ENCODE measurements at places on chromosomes 11 and 22. TPM values are rescaled to one million over a fixed set of nuclear protein-coding genes. Genes with fewer than 3 reads are reported as not detected.

The TMEM45B gene
- total RNA-seq = not detected

The AQP11 gene
- total RNA-seq = 2.1 TPM

The NLRP6 gene
- total RNA-seq = not detected

The CACNA1I gene
- total RNA-seq = 0.07 TPM

The FGF19 gene
- 0.34 TPM for total RNA-seq

The PKDREJ gene
- not detected for total RNA-seq

The VSIG10L2 gene
- not detected for total RNA-seq

The DEUP1 gene
- 0.70 TPM for total RNA-seq

The MMP1 gene
- not detected for total RNA-seq

The SCUBE1 gene
- 12.1 TPM for total RNA-seq

The MIOX gene
- total RNA-seq = 0.35 TPM

DNA sequence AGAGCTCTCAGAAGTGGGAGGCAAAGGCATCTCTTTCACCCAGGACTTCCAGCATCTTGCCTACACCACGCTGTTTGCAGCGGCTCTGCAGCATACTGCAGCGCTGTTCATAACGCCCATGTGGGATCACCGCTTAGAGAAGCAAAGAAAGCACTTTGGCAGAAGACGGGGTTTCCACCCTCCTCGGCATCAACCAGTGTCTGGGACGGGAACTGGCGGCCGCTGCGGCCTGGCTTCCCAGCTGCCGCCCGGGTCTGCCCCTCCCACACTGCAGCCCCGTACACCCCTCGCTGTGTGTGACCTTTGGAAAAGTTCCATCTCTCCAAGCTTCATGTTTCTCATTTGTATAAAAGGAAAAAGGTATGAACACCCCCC lies 545 bp upstream of the TIRAP start:
- peaks cover 5% of the 10 kb centered on the region for H3K36me3 ChIP-seq
- peak; percentile 21 for DNase-seq
- H3K4me1 ChIP-seq = peaks cover 34% of the 10 kb centered on the region
- peaks cover 3% of the 10 kb centered on the region for H3K27me3 ChIP-seq

DNA sequence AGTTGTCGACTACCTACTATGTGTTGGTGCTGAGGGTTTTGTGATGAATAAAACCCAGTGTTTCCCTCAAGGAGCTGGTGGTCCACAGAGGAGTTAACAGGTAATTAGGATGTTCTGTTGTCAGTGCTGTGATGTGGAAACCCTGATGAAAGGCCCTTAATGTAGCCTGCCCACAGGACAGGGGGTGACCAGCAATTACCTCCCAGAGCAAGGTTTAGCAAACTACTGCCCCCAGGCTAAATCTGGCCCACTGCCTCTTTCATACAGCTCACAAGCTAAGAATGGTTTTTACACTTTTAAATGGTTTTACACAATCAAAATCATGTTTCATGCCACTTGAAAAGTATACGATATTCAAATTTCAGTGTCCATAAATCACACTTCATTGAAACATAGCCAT lies 536.2 kb downstream of the MIAT start:
- no peaks in the 10 kb centered on the region for H3K4me1 ChIP-seq
- H3K27ac ChIP-seq = no peak overlapping the region
- H3K36me3 ChIP-seq = no peaks in the 10 kb centered on the region
- H3K4me3 ChIP-seq = no peak overlapping the region
- no peaks in the 10 kb centered on the region for H3K27me3 ChIP-seq
- no peak for DNase-seq

DNA sequence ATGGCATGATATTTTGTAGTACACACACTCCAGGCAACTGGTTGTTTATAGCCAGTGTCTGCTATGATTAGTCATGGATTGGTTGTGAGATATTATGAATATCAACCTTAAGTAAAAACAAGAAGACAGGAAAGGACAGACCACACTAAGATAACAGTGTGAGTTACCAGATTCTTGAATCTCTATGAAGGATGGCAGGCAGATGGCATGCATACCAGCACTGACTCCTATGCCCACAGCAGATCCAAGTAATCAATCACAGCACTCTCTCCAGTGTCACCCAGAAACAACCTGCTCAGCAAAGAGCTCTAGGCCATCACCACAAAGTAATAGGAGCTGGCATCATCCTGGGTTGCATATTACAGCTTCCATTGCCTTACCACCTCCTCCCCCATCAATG lies 116.6 kb downstream of the GALNT18 start:
- no peaks in the 10 kb centered on the region for H3K36me3 ChIP-seq
- H3K27ac ChIP-seq = no peak overlapping the region
- H3K4me1 ChIP-seq = peaks cover 20% of the 10 kb centered on the region
- no peaks in the 10 kb centered on the region for H3K27me3 ChIP-seq

DNA sequence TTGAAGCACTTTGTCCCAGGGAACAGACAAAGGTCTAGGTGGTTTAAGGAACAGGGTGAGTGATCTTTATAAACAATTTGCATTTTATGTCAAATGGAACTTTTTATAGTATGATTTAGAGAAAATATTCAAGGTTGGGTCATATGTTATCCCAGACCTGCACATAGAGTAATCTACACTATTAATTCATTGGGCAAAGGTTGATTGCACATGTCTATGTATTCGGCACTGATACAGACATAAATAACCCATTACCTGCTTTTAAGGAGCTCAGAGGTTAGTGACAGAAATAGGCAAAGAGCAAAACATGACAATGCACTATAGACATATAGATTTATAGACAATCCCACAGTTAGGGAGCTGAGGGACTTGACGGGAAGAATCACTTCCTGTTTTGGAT lies 141.5 kb upstream of the UBASH3B start:
- no peaks in the 10 kb centered on the region for H3K4me1 ChIP-seq
- H3K4me3 ChIP-seq = no peak overlapping the region
- no peak for DNase-seq
- no peak overlapping the region for H3K27ac ChIP-seq
- no peaks in the 10 kb centered on the region for H3K36me3 ChIP-seq

DNA sequence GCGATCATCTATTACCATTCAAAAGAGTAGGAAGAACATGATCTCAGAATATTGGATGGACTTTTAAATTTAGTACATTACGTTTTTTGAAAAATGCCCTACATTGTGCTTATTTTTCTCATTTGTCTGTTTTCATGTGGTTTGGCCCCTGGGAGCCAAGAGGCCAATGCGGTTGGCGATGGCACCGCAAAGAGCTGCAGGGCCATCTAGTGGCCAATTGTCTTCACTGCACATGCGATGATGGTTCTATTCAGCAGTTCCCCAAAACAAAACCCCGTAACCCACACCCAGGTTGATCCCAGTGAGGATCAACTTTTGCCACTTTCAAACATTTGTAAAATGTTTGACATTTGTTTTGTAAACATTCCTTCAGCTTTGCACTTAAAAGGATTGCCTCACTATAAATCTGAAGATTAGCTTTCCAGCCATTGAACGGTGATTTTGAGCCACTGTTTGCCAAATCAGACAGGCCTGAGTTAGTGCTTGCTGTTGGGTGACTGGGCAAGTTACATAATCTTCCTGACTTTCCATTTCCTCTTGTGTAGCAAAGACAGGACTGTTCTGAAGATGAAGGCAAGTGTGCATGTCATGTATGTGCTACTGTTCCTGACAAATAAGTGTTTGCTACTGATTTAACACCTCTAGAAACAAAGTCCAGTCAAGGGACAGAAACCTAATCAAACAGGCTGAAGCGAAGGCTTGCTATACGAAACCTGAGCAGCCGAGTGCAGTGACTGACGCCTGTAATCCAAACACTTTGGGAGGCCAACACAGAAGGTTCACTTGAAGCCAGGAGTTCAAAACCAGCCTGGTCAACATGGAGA lies 29.2 kb upstream of the XBP1 start:
- no peak overlapping the region for H3K27ac ChIP-seq
- no peaks in the 10 kb centered on the region for H3K36me3 ChIP-seq
- H3K4me3 ChIP-seq = no peak overlapping the region

DNA sequence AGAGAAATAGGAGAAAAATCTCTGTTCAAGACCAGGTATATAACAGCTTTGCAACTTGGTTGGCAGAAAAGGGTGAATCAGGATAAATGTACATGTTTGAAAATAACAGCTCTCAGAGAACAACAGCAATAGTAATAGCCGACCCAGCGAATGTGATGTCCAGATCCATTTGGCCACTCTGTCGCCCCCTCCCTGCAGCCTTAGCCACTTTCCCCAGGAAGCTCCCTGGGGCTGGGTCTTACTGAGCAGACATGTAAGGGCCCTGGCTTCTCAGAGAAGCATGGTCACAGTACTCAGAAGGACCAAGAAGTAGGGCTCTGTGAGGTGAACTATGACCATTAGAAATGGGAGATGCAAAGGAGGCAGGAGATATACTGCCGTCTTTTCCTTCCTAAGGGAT lies 154.1 kb upstream of the SNX19 start:
- H3K27ac ChIP-seq = no peak overlapping the region
- no peak for DNase-seq
- H3K4me1 ChIP-seq = no peaks in the 10 kb centered on the region
- no peaks in the 10 kb centered on the region for H3K36me3 ChIP-seq

DNA sequence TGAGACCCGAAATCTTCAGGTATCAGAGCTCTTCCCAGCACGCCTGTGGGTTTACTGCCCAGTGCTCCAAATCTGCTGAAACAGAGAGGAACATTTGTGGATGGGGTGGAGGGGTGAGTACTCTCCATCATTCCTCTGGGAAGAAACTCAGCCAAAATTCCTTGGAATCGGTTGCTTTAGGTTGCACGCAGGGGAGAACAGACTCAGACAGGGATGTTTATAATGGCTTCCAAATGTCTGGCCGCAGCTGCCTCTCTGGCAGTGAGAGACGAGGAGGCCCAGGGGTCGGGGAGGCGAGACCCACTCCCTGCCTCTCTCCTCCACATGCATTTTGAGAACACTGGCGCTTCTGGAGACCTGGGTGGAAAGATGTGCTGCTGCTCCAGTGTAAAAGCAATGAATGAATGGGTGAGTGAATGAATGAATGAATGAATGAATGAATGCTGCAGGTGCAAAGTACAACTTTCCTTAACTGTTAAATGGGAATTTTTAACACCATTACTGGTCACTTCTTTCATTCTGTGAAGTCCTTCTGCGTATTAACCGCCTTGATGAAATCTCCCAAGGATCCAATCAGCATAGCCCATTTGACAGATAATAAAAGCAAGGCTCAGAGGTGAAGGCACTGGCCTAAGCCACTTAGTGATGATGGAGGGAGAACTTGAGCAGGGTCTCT lies 437.4 kb downstream of the MIAT start:
- H3K27me3 ChIP-seq = no peaks in the 10 kb centered on the region
- no peak for DNase-seq
- peaks cover 4% of the 10 kb centered on the region for H3K4me1 ChIP-seq

DNA sequence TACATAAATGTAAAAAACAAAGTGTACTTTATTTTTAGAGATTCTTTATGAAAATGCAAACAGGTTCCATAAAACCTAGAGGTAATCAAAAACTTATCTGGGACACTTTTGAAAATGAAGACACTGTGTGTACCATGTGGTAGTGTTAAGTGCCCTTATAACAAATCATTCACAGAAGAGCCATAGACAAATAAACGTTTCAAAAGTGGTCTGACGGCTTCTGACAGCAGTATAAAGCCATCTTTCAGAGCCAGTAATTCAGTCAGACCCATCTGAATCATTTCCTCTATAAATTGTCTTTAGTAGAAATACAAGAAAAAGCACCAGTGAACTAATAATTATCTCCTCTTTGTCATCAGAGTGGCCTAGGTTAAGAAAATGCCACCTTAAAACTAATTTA lies 100.0 kb downstream of the PAX6 start:
- H3K4me1 ChIP-seq = peaks cover 8% of the 10 kb centered on the region
- H3K4me3 ChIP-seq = no peak overlapping the region
- no peaks in the 10 kb centered on the region for H3K36me3 ChIP-seq
- no peak for DNase-seq
- H3K27me3 ChIP-seq = no peaks in the 10 kb centered on the region

DNA sequence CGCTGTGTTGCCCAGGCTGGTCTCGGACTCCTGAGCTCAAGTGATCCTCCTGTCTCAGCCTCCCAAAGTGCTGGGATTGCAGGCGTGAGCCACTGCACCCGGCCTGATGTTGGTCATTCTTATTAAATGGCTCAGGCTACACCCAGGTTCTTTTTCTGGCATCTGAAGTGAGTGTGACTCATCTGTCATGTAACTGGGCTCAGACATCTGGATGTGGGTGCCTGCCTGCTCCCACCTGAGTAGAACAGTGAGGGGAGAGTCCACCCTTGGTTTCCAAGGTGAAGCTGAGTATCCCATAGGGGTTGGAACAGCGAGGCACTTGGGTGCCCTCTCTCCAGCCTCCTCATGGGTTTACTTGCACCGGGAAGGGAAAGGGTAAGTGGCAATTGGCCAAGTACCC lies 36.7 kb upstream of the EIF3D start:
- no peak for DNase-seq
- peaks cover 15% of the 10 kb centered on the region for H3K4me1 ChIP-seq
- H3K27ac ChIP-seq = peak overlapping the region; percentile 63
- no peaks in the 10 kb centered on the region for H3K36me3 ChIP-seq

- no peak overlapping the region for H3K27ac ChIP-seq
- no peaks in the 10 kb centered on the region for H3K36me3 ChIP-seq
- no peak overlapping the region for H3K4me3 ChIP-seq
- no peak for DNase-seq
- H3K4me1 ChIP-seq = peaks cover 14% of the 10 kb centered on the region
Observed at GRCh38 chr11:64650923-64651523, 60.0 kb downstream of the SLC22A12 start.

GRCh38 chr11:68325183-68325906 lies 13.0 kb downstream of the LRP5 start:
- H3K27ac ChIP-seq = peak overlapping the region; percentile 43
- DNase-seq = no peak
- H3K27me3 ChIP-seq = no peaks in the 10 kb centered on the region
- H3K4me1 ChIP-seq = peaks cover 47% of the 10 kb centered on the region
- no peak overlapping the region for H3K4me3 ChIP-seq

- H3K27ac ChIP-seq = no peak overlapping the region
- no peak overlapping the region for H3K4me3 ChIP-seq
- H3K27me3 ChIP-seq = peaks cover 97% of the 10 kb centered on the region
- H3K4me1 ChIP-seq = peaks cover 6% of the 10 kb centered on the region
Observed at GRCh38 chr11:70072861-70073755, 5.0 kb upstream of the ANO1 start.

DNA sequence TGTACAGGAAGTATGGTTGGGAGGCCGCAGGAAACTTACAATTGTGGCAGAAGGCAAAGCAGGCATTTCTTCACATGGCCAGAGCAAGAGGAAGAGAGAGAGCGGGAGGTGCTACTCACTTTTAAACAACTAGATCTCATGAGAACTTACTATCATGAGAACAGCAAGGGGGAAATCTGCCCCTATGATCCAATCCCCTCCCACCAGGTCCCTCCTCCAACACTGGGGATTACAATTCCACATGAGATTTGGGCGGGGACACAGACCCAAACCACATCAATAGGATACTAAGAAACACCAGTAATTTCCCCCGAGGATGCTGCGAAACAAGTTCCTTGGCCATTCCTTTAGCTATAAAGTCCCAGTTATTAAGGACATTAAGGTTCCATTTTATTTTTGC lies 94.1 kb upstream of the SC5D start:
- H3K27me3 ChIP-seq = peaks cover 7% of the 10 kb centered on the region
- H3K4me1 ChIP-seq = peaks cover 22% of the 10 kb centered on the region
- no peaks in the 10 kb centered on the region for H3K36me3 ChIP-seq
- no peak overlapping the region for H3K27ac ChIP-seq
- DNase-seq = no peak

DNA sequence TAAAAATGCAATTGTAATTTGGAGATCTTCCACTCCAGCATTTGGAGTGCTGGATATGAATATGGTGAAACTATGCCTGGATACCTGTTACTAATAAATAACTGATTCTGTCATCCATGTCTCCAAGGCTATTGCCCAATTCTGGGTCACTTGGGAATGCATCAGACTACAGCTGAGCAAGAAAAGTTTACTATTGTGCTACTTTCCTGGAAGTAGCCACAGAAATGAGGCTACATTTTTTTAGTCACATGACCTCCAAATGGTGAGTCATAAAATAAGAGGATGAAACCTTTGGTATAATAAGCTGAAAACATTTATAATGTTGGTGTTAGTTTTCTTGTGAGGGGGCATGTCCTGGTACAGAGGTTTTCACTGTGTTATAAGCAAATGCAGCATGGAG lies 44.4 kb downstream of the DCDC1 start:
- H3K36me3 ChIP-seq = peaks cover 7% of the 10 kb centered on the region
- no peak for DNase-seq
- no peak overlapping the region for H3K27ac ChIP-seq

Measured in neural crest cell (in vitro differentiated cells).